Stimulated activated CD4-positive, alpha-beta T cell treated with anti-CD3 and anti-CD28 coated beads, Interleukin-4, amount 100 ng/mL, for 48 hours (primary cell): ENCODE measurements at places on chromosomes 13 and 19.

DNA sequence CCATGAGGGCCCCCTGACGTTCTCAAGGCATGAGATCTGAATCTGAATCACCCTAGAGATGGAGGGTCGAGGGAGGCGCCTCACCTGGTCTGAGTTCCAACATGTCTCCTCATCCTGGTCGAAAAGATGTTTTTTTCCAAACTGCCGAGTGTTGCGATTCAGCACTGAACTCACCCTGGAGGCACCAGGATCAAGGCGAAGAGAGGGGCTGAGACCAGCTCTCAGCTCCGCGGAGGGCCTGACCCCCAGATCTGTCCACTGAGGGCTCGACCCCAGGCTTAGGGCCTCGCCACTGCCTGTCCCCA, 555 bp downstream of the NR2C2AP start:
- no peak for DNase-seq

GRCh38 chr19:14097532-14098151, 7.1 kb upstream of the SAMD1 start:
- no peak for DNase-seq

GRCh38 chr13:42048684-42049453, 421 bp downstream of the DGKH start:
- DNase-seq, result peak; percentile 49

DNA sequence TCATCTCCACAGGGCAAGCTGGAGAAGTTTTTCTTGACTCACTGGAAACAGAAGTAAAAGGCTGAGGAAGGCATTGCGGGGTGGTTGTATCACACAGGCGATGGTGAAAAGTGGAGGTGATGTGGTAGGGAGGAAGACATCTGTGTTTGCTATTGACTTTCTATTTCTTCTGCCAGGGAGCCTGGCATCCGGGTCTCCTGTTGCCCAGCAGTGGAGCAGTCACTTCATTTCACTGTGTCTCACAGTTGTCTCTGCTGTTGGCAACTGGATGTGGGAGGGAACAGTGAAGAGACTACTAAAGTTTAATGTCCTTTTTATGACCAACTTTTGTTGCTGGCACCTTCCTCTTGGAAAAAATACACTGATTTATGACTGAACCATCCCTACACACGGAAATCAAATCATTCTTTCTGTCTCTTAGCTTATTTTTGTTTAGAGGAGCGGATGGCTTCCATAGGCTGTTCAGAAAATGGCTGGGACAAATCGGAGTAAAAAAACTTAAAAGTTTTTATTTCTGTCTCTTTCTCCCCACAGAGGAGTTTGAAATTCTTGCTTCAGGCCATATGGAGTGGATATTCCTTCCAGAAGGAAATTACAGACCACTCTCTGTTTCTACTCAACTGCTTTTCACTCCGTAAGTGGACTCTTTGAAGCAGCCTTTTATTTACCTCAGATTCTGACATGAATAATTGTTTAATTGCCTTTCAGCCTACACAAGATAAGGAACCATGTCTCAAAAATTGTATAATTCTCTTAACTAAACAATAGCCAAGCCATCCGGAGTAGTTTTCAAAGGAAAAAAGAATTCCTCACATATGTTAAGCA, 23.8 kb upstream of the MEDAG start:
- no peak for DNase-seq

DNA sequence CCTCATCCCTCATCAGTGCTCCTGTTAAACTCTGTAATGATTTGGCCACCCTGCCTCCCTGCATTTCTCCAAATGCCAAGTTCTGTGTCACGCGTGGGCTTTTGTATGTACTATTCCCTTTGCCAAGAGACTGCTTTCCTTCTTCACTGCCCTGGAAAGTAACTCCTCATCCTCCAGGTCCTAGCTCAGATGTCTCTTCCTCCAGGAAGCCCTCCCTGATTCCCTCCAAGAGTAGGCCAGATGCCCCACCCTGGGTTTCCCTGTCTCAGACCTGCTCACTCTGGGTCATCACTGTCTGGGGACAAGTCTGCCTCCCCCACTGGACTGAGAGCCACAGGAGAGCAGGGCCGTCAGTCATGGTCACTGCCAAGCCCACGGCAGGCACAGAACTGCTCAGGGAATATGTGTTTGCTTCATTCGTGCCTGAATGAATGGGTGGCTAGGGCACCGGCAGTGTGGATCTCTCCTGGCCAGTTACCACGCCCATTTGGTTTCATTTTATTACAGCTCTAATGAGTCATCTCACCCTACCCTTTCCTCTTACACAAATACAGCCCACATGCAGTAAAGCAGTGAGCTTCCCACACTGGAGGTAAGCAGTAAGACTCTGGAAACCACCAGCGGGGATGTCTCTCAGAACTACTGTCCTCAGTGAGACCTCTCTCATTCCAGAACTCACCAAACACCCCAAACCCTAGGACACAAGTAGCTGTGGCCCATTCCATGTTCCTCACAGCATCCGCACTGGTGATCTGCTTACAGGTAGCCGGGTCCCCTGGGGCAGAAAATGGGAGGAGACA, 12.1 kb upstream of the GPR4 start:
- peak; percentile 22 for DNase-seq

GRCh38 chr19:1977120-1977519, 36.1 kb downstream of the CSNK1G2 start:
- DNase-seq, result no peak

DNA sequence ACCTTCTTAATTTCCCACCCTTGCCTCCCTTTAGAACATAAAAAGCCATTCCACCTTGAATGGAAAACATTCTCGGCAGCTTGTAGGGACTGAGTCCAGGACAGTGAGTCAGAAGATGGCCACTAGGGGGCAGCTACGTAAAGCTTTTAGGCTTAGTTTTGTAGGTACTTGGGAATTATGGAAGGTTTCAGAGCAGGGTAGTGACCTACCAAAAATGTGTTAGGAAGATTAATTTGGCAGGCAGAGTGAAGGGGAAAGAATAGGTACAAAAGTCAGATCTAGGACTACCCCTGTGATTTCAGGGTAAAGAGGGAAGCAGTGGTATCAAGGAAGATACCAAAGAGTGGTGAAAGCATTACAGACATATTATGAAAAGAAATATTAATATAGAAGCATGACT, 198.4 kb downstream of the NDFIP2 start:
- DNase-seq, result peak; percentile 25

DNA sequence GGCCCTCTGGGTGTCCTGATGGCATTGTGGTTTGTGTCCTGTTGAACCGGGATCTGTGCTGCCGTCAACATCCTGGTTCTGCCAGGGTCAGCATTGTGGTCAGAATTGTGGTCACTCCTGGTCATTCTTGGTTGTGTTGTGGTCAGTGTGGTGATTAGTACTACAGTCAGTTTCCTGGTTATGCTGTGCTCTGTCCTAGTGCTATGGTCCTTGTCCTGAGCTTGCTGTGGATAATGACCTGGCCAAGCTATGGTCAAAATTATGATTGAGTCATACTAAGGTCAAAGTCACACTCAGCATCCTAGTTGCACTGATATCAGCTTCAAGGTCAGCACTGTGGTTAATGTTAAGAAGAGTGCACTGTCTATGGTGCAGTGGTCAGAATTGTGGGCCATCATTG, 4.5 kb upstream of the OLFM2 start:
- DNase-seq, result no peak

- no peak for DNase-seq
These were observed 12.7 kb upstream of the KBTBD6 start for GRCh38 chr13:41145136-41145908.

DNA sequence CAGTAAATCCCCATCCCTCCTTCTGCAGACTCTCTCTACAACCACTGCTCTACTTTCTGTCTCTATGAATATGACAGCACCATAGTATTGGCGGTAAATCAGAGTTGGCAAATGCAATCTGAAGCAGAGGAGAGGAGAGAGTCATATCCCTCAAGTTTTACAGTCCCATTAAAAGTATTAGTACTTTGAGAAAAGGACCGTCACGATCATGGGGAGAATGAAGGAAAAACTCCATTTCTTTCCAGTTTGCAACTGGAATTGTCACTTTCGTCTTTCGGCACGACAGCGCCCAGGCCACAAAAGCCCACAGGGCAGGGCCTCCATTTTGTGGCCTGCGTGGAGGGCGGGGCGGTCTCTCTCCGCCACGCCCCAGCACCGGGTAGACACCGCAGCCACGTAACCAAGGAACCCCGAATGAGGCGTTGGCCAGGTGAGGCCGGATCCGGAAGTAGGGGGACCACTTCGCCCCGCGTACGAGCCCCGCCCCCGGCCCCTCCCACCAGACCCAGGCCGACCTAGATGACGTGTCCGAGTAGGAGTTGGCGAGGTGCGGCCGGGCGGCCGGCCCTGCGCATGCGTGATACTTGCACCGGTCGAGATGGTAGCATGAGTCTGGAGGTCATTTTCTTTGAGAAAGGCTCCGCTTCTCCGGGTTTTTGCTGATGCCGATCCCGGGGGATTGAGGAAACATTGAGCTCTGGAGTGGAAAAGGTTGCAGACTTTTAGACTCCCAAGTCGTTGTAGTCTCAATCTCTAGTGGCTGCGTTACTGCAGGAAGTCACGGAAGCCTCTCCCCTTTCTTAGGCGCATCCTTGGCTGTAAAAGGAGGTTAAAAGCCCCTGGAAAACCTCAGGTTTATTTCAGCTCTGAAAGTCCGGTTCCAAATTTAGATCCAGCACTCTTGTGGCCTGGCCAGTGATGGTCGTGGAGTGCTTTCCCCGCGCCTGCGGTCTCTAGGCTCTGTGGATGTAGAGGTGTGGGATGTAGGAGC, 2.8 kb upstream of the TM9SF2 start:
- peak; percentile 98 for DNase-seq

- DNase-seq, result no peak
These were observed 32.1 kb downstream of the LYL1 start for GRCh38 chr19:13070425-13071140.

DNA sequence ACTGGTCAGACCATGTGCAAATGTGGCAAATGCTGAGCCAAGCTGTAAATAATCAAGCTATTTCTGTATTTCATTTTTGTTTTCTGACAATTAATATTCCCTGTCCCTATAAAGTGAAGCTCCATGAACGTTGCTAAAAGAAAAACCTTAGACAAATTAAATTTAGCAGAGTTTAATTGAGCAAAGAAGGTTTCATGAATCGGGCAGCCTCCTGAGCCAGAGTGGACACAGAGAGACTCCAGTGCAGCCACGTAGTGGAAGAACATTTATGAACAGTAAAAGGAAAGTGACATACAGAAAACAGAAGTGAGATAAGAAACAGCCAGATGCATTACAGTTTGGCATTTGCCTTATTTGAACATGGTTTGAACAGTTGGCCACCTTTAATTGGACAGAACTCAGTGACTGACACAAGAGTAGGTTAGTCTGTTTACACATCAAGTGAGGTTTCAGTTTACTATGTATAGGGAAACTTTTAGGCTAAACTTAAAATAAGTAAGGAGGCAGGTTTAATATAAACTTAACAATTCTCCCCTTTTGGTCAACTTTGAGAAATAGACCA, 69.7 kb downstream of the UFM1 start:
- no peak for DNase-seq

DNA sequence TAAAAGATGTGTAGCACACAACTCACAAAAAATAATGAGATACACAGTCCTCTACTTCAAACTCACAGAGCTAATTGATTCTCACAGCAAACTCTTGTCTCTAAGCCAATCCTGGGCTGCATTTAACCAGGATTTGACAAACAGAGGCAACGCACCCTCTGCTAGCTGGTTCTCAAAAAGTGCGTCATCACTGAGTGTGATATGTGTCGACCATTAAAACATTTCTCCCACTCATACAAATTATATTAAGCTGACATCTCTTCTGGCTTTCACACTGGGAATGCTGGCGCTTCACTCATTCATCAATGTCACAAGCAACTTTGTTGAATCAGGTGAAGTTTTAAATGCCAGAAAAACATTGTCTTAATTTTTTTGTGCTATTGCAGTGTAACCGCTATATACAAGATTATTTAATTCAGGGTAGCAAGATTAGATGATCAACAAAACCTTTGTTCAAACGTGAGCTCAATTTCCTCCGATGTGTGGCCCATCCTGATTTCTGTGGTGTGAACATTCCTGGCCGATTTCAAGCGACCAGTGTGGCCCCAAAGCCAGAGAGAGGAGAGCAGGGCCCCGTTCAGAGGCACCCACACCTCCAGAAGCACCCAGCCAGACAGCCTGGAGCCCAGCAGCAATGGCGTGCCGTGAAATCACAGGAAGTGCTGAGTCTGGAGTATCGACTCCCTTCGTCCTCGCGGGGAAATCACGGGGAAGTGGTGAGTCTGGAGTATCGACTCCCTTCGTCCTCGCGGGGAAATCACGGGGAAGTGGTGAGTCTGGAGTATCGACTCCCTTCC, 49.4 kb downstream of the RASA3 start:
- no peak for DNase-seq

- no peak for DNase-seq
These were observed at the start of gene CRLF1 for GRCh38 chr19:18606281-18607225. Gene CRLF1 (minus strand): TSS chr19:18606799. CDS start chr19:18606656, 143 bp downstream.

GRCh38 chr19:46201454-46202310, 27.9 kb upstream of the IGFL1 start:
- DNase-seq, result no peak

DNA sequence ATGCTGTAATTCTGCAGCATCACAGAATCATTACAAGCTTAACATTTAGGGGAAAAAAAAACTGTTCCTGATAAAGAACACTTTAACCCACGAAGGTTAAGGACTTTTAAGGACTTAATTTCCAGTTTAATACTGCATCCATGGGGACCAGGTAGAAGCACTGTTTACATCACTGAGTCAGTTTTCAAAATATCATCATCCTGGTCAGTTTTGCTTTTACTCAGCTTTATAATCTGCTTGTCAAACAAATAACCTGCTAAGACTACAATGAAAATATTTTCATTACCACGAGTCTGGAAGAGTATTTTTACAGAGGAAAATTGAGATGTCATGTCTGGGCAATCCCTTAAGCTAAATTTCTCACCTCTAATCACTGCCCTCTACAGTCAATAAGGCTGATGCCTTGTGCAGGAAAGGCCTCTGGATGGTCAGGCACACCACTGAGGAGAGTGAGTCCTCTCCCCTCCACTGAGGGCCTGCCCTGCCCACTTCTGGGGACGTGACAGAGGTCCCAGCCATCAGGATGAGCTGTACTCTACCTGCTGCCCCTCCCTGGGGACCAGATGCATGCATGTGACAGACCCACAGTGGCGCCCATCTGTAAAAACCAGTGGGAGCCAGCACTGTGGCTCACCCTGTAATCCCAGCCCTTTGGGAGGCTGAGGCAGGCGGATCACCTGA, 31.0 kb downstream of the FOXO1 start:
- DNase-seq, result no peak

DNA sequence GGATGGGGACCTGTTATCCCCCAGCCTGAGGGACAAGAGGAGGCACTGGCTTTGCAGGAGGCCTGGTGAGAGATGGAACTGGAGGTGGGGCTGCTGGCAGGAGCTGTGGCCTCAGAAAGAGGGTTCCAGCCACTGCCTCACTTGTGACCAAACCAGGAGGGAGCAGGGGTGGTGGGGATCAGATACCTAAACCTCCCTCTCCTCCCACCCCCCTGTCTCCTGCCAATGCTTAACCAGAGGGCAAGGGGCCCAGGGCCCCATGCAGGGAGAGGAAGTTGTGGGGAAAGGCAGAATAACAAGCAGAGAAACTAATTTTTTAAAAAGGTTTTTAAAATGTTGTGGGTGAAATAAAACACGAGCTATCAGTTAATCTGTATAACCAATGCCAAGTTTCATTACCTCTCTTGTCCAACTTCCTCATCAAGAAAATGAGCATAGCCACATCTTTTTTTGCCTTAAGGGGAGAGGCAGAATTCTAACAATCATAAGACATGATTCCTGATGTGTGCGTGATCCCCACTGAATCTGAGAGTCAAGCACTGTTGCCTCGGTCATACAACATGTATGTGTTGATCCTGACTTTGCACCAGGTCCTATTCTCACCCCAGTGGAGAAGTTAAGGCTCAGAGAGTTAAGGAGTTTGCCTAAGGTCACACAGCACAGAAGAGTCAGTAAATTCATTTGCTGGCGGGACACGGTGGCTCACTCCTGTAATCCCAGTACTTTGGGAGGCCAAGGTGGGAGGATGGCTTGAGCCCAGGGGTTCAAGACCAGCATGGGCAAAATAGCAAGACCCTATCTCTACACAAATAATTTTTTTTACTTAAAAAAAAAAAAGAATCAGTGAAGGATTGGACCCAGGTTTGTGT, 12.9 kb downstream of the FXYD5 start:
- no peak for DNase-seq
